Heart right ventricle (tissue), 16 donors: ENCODE measurements at places on chromosomes 7 and 10.

DNA sequence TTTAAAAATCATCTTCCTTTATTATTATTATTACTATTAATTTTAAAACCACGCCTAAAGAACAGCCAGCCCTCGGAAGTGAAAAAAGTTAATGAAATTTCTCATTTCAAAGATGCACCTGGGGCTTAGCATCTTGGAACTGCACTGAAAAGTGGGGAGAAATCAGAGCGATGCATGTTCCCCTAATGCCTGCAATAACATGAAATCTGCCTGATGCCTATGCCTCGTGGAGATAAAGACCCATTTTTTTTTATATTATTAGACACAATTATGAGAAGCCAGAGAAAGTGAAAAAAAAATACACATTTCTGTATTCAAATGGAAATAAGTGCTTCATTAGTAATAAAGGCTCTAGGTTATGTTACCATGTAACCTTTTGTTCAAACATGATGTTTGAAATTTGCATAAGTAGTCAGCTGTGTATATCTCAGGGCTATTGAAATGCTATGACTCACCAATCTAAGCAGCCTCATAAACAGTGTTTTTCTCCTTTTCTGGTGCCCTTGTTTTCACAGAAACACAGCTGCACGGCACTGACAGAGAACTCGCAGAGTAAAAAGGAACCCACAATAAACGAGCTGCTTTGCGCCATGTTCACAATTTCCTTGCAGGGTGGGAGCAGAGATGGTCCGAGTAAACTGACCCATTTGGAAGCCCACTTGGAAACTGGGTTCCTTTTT is 175.8 kb upstream of the PRKCQ start:
- H3K27ac ChIP-seq, result no peak overlapping the region
- H3K4me3 ChIP-seq, result no peak overlapping the region
- DNase-seq, result no peak
- H3K27me3 ChIP-seq, result peaks cover 11% of the 10 kb centered on the region

DNA sequence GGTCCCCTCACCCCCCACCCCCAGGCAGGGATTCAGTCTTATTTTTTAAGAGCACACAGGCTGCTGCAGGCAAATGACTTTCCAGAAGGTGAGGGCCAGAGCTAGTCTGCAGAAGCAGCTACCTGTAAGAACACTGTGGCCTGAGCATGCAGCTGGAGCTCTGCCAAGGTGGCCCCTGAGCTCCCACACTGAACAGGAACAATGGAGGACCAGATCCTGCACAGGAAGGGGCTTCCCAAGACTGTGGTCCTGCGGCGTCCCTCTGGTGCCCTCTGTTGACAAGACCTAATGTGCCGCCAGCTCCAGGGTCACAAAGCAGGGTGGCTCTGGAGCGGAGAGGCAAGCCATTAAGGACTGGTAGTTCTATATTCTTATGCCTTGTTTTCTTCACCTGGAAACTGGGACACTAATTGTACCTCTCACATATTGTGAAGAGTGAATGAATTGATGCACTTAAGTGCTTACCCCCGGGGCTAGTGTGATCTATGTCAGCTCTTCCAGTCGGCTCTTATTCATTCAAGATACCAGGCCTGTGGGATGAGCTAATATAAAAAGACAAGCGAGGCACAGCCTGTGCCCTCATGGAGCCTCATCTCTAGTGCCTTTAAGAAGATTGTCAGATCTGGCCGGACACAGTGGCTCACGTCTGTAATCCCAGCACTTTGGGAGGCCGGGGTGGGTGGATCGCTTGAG is 8.0 kb upstream of the BEND7 start:
- H3K36me3 ChIP-seq, result no peaks in the 10 kb centered on the region
- peaks cover 23% of the 10 kb centered on the region for H3K27me3 ChIP-seq
- no peak overlapping the region for H3K27ac ChIP-seq
- no peak overlapping the region for H3K4me3 ChIP-seq
- H3K4me1 ChIP-seq, result no peaks in the 10 kb centered on the region
- DNase-seq, result peak; percentile 46

DNA sequence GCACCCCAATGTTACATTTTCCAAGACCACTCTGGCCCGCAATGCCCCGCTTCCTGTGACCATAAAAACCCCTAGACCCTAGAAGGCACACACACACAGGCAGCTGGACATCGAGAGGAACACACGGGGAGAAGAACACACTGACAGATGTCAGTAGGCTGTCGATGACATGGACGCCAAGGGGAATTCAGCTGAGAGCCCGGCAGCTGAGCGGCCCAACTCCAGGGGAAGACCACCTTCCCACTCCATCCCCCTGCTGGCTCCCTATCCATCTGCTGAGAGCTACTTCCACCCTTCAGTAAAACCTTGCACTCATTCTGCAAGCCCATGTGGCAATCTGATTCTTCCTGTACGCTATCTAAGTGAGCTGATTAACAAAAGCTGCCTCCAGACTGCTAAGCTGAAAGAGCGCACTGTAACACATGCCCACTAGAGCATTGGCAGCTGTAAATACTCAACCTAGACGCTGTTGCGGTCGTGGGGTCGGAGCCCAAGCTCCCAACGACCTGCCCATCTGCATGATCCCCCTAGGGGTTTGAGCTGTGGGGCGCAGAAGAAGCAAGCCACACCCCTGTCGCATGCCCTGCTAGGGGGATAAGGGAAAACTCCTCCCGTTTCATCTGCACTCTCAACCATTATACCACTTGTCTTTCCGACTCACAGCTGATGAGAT is 843.6 kb upstream of the POT1 start:
- H3K27me3 ChIP-seq, result no peaks in the 10 kb centered on the region
- H3K4me1 ChIP-seq, result no peaks in the 10 kb centered on the region
- H3K36me3 ChIP-seq, result no peaks in the 10 kb centered on the region
- no peak for DNase-seq
- no peak overlapping the region for H3K4me3 ChIP-seq

DNA sequence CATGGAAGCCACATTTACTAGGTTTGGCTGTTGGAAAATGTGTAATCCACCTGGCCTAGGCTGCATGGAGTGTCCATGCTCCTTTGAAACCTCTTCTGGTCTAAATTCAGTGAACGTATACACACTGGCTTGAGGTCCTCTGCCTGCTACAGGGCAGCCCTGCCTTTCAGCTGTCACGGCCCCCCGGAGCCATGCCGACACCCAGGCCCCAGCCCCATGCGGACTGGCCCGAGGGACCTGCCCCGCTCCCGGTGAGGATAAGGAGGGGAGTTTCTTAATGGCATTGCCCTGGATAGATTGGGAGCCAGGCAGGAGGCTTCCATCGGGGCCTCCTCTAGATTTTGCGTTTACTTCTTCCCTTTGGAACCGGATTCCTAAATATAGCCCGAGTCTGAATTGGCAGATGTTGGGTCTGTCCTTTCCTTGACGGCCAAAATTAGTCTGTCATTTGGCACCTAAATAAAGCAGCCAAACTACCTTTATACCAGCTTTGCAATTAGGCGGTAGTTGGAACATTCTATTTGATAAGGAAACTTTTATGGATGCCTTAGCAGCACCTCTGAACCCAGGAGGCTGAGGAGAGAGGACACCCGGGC is 72.1 kb upstream of the SH2B2 start:
- peaks cover 6% of the 10 kb centered on the region for H3K4me1 ChIP-seq
- DNase-seq, result no peak

DNA sequence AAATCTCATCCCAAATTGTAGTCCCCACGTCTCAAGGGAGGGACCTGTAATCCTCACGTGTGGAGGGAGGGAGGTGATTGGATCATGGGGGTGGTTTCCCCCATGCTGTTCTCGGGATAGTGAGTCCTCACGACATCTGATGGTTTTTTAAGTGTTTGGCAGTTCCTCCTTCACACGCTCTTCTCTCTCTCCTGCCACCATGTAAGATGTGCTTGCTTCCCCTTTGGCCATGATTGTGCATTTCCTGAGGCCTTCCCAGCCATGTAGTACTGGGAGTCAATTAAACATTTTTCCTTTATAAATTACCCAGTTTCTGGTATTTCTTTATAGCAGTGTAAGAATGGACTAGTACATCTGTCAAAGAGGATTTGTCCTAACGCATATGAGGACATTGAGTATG is 59.5 kb downstream of the RGS10 start:
- H3K27ac ChIP-seq, result no peak overlapping the region
- no peaks in the 10 kb centered on the region for H3K36me3 ChIP-seq
- no peaks in the 10 kb centered on the region for H3K27me3 ChIP-seq
- no peak overlapping the region for H3K4me3 ChIP-seq
- DNase-seq, result no peak
- no peaks in the 10 kb centered on the region for H3K4me1 ChIP-seq
